Activated naive CD4-positive, alpha-beta T cell treated with Interleukin-2 at 50 U/mL for 16 hours (primary cell): ENCODE measurements at places on chromosomes 6 and 20.

GRCh38 chr6:127533736-127534135 lies 14.6 kb upstream of the MTCL3 start:
- DNase-seq, result no peak

GRCh38 chr6:88047510-88048150 lies at the start of gene SPACA1:
Gene SPACA1, plus strand, starts transcription at chr6:88047841. Its CDS starts 65 bp downstream, at chr6:88047906.
- no peak for DNase-seq

GRCh38 chr6:24564081-24564480 lies 69.3 kb downstream of the ALDH5A1 start:
- no peak for DNase-seq

DNA sequence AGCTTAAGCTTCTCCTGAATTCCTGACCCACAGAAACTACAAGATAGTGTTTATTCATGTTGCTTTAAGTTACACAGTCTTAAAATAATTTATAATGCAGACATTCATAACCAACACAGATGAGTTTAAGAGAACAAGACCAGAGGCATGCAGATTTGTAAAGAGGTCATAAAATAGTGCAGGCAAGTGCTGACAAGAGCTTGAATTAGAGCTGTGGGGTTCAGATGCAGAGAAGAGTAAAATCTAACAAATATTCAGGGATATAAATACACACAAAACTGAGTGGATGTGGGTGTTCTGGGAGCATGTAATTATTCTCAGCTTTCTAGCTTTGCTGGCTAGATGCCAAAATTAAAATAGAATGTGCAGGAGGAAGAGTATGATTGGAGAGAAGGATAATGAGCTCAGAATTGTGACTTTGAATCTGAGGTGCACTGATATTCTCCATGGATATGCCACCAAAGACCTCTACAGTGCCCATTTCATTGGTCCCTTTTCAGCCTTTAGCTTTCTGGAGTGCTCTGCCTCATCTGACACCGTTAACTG lies 291.9 kb upstream of the SGK1 start:
- DNase-seq, result no peak

DNA sequence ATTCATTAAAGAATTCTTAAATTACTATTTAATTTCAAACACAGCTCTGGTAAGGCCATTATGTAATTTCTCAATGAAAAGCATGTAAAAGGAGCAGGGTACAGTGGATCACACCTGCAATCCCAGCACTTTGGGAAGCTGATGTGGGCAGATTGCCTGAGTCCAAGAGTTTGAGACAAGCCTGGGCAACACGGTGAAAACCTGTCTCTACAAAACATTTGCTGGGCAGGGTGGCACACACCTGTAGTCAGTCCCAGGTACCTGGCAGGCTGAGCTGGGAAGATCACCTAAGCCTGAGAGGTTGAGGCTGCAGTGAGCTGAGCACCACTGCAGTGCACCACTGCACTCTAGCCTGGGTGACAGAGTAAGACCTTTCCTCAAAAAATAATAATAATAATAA lies 37.4 kb downstream of the MDN1 start:
- DNase-seq, result no peak

DNA sequence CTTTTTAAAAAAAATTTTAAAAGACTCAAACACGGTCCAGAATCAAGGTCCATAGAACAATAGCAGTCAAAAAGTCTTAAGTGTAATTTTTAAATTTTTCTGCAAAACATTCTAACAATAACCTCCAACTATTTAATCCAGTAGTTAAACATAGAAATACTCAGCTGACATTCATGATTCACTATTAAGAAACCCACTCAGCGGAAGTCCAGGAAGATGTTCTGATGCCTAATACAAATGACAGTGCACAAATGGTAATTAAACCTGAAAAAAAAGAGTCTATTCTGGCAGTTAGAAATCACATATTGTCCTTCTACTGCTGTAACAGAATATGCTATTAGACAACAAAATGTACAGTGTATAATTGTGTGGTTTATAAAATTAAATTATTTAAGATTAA lies 128.2 kb upstream of the BMP5 start:
- no peak for DNase-seq
